ENCODE measurements at places on chromosomes 7 and 10. TPM values are rescaled to one million over a fixed set of nuclear protein-coding genes. Genes with fewer than 3 reads are reported as not detected.

The VAX1 gene
- polyA plus RNA-seq = not detected

The VCL gene
- polyA plus RNA-seq = 363 TPM

DNA sequence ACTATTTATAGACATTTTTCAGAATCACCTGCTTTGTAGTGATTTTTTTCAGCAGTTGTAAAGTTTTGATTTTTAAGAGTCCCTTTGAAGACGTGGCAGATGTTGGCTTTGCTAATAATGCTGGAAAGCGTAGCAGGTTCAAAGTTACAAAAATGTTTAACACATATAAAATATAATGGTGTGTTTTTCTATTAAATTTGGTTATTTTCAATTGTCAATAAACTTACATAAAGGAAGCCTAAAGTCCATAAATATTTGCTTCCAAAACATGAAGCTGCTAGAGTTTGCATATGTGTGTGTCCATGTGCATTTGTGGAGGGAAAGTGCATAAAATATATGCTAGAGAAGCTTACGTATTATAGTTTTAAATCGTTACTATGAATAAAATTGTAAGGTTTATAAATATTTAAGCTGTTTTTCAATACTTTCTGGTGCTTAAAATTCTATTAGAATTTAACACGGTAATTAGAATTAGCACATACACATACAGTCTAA, 3.7 kb downstream of the MEOX2 start:
- DNase-seq = no peak

The SLC39A12 gene
- polyA plus RNA-seq = not detected

The NXPH1 gene
- not detected for polyA plus RNA-seq

DNA sequence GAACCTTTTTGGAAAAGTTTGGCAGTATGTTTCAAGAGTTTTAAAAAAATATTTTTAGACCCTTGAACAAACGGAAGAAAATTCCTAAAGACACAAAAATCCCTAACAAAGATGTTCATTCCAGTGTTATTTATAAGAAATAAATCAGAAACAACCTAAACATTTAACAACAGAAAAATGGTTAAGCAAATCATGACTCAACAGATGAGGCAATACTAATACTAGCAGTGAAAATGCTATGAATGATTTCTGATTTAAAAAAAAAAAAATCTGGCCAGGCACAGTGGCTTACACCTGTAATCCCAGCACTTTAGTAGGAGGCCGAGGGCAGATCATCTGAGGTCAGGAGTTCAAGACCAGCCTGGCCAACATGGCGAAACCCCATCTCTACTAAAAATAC, 61.0 kb downstream of the ARHGAP12 start:
- DNase-seq = no peak

GRCh38 chr7:92806496-92806895, 29.9 kb downstream of the CDK6 start:
- no peak for DNase-seq

The LRIT2 gene
- not detected for polyA plus RNA-seq

The PRKG1 gene
- 9.5 TPM for polyA plus RNA-seq

DNA sequence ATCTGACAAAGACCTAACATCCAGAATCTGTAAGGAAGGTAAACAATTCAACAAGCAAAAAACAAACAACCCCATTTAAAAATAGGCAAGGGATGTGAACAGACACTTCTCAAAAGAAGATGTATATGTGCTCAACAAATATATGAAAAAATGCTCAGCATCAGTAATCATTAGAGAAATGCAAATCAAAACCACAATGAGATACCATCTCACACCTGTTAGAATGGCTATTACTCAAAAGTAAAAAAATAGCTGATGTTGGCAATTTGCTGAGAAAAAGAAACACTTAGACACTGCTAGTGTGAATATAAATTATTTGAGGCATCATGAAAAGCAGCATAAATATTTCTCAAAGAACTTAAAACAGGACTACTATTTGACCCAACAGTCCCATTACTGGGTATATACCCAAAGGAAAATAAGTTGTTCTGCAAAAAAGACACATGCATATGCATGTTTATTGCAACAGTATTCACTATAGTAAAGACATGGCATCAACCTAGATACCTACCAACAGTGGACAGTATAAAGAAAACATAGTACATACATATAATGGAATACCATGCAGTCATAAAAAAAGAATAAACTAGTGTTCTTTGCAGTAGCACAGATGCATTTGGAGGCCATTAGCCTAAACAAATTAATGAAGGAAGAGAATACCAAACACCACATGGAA, 980.1 kb downstream of the KCNMA1 start:
- DNase-seq = no peak

The ZP3 gene
- 1.3 TPM for polyA plus RNA-seq

GRCh38 chr7:41828911-41829310, 126.0 kb upstream of the INHBA start:
- DNase-seq = no peak

The CRTAC1 gene
- 0.38 TPM for polyA plus RNA-seq

DNA sequence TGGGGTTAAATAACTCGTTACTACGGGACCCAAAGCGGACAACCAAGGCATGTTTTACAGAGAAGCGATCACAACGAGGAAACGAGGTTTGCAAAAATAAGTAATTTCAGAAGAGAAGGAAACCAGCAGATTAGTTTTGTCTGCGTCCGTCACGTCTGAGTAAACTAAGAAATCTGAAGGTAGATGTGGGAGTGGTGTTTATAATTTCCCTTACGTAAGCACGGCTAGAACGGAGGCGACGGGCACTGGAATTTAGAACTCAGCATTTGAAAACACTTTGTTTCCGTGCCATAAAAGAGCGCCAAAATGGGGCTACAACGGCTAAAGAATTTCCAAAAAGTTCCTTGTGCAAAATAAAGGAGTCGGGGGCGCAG, 718 bp upstream of the UMAD1 start:
- no peak for DNase-seq

The C10orf143 gene
- polyA plus RNA-seq = 1.1 TPM

The LRGUK gene
- polyA plus RNA-seq = not detected

The UPK3B gene
- polyA plus RNA-seq = 0.19 TPM

DNA sequence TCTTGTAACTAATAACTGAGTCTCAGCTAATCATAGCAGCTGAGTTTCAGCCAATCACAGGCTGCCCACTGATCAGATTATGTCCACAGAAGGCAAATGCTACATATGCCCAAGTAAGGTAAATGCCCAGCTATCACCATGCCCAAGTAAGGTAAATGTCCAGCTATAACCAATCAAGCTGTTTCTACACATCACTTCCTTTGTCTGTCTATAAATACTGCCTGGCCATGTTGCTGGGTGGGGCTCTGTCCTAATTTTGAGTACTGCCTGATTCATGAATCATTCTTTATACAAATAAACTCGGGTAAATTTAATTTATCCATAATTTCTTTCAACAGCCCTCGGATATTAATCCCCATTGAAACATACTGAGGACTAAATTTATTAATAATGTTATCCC, 312.4 kb downstream of the CACNA2D1 start:
- no peak for DNase-seq

DNA sequence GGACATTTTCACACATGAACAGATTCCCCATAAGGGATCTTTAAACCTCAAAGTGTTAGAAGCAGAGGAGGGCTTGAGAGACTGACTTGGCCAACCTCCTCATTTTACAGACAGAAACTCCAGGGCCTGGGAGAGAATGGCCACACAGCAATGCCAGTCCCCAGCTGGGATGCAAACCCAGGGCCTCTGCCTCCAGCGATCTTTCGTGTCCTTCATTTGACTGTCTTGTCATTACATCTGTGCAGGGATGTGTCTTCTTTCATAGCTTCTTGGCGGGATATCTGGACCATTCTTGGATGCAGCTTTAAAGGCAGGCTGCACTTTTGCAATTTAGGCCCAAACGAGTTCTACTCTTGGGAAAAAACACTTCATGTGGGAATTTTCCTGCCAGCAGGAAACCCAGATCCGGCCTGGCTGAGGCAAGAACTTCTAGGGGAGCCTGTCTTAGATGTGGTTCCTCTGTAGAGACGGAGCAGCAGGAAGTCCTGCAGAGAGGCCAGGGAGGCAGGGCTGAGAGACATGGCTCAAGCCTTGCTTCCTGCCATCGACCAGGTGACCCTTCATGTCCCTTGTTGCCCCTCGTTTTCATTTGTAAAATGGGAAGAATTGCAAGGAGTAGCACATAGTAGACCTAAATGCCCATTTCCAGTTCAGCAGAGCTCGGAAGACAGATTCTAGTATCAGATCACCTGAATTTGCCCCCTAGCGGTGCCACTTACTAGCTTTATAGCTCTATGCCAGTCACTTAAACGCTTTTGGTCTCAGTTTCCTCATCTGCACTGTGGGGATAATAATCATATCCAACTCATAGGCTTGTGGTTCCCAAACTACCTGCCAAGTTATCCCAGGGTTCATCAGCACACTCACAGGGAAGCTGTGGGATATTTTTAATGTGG, 43.9 kb upstream of the SLC29A3 start:
- no peak for DNase-seq

The VSTM2A gene
- polyA plus RNA-seq = not detected

The TMEM120A gene
- 138 TPM for polyA plus RNA-seq

DNA sequence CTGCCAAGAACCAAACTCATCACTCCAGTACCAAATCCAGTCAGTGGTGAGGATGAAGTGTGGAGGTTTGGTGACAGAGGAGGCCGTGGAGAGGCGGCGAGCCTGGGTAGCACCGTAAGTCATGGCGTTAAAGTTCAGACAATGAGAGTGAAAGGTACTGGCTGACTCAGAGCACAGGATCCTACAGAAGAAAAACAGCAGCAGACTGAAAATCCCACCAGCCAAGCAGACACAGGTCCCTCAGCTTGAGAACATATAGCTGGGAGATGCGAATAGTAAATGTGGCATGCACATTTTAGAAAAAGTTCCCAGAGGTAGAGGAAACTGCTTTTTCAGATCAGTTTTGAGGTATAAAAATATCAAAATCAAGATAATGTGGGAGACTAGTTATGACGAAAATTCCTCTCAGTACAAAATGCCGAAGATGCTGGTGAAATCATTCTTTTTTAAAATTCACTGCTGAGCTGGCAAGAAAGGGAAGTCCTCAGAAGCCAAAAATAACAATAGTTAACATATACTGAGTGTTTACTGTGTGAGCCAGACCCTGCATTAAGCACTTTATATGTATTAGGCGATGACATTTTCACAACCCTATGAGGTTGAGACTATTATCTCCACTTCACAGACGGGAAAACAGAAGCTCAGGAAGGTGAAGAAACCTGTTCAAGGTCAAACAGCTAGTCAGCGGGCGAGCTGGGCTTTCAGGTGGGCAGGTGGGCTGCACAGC, 20.9 kb downstream of the PARP12 start:
- no peak for DNase-seq

GRCh38 chr7:83708531-83708930, 59.6 kb upstream of the SEMA3E start:
- no peak for DNase-seq

DNA sequence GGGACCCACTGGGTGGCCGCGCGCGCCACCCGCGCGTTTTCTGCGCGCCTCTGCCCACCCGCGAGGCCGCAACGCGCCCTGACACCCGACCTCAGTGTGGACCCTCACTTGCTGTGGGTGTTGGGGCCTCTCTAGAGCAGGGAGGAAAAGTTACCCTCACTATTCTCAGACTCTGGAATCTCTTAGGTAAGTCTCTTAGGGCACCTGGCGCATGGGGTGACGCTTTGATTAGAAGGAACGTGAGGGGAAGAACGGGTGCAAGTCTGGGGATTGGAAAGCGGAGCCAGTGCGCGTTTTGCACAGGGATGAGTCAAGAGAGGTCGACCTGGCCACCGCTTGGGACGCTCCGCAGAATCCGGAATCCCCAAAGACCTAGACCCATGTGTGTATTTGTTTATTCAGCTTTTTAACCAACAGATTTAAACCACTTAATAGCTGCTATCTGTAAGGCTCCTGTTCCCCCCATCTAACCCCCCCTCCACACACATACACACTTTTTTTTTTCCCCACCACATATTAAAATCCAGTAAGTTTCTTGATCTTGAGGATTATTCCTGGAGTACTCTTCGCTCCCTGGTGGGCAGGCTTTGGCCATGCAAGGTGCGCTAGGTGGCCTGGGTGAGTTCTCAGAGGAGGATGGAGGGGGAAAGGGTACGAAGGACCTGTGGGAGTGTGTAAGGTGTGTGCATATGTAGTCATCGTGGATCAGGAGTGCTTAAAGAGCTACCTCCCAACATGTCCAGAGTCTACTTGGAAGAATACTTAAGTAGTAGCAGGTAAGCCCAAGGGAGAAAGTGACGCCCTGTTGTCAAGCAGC, 169.1 kb upstream of the PPP1R3A start:
- DNase-seq = no peak

The SPDYE5 gene
- not detected for polyA plus RNA-seq

GRCh38 chr7:22667562-22668239, 59.3 kb upstream of the IL6 start:
- DNase-seq = no peak

The AASS gene
- 10.3 TPM for polyA plus RNA-seq

The LIPM gene
- polyA plus RNA-seq = not detected

The C10orf53 gene
- not detected for polyA plus RNA-seq

The TMEM139 gene
- polyA plus RNA-seq = 4.1 TPM

DNA sequence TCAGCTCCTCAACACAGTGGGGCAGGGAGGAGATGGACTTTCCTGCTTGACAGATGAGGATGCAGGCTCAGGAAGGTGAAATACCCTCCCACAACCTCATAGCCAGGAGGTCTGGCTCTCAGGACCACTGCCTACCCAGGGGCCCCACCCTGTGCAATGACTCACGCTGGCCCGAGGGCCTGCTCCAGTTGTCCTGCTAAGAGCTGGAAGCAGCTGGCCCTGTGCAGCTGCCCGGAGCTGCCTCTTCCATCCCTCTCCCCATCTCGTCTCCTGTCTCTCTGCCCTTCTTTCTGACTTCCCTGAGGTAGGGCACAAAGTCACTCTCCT, 123.9 kb downstream of the ZMIZ1 start:
- no peak for DNase-seq

- DNase-seq = no peak
Measured at GRCh38 chr10:22628309-22628708, 86.1 kb downstream of the PIP4K2A start.

The EPDR1 gene
- polyA plus RNA-seq = 10.5 TPM

GRCh38 chr10:8279598-8279997, 225.1 kb downstream of the GATA3 start:
- DNase-seq = no peak

DNA sequence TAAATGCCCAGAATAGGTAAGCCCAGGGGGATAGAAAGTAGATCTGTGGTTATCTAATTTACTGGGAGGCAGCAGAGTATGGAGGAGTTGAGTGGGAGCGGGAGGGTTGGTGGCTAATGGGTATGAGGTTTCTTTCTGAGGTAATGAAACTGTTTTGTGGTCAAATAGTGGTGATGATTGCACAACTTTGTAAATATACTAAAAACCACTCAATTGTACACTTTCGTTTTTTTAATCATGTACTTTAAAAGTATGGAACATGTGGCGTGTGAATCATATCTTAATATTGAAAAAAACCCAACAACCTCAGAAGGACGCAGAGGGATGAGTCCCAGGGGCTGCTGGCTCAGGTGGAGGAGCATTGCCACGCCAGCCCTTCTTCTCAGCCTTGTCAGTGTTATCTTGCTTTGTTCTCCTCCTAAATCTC, 118.1 kb downstream of the WDR11 start:
- DNase-seq = no peak

The GPR85 gene
- polyA plus RNA-seq = 1.2 TPM

All from heart left ventricle (tissue), 16 donors.